ENCODE measurements at places on chromosomes 1 and 21.

GRCh38 chr1:41447995-41448770, 36.3 kb downstream of the EDN2 start:
- DNase-seq, result no peak

DNA sequence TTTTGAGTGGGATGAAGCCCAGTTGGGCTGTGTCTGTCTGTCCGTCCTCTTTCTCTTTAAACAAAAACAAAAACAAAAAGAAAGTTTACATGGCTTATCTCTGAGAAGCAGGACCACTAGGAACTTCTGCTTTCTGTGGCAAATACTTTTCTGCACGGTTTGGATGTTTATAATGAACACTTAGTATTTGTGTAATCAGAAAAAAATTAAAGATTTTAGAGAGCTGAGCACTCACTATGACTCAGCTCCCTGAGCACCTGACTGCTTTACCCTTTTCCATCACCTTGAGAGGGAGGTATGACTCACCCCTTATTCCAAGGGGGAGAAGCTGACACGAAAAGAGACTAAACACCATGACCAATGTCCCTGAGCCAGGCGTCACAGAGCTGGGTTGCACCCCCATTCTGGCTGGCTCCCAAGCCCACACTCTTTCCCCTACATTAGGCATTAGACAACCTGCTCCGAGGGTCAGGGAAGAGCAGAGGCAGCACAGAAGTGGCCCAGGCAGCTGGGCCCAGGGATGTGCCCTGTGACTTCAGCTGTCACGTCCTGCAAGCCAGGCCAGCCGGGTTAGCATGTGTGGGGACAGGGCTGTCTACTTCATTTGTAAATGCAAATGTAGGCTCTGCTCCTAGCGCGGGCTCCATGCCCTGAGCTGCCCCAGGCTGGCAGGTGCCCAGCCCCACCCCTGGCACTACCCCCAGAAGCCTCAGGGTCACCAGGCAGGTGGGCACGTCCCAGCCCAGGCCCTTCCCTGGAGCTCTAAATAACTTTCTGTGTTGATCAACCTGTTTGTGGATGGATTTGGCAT, 30.4 kb downstream of the RAP1GAP start:
- no peak for DNase-seq

DNA sequence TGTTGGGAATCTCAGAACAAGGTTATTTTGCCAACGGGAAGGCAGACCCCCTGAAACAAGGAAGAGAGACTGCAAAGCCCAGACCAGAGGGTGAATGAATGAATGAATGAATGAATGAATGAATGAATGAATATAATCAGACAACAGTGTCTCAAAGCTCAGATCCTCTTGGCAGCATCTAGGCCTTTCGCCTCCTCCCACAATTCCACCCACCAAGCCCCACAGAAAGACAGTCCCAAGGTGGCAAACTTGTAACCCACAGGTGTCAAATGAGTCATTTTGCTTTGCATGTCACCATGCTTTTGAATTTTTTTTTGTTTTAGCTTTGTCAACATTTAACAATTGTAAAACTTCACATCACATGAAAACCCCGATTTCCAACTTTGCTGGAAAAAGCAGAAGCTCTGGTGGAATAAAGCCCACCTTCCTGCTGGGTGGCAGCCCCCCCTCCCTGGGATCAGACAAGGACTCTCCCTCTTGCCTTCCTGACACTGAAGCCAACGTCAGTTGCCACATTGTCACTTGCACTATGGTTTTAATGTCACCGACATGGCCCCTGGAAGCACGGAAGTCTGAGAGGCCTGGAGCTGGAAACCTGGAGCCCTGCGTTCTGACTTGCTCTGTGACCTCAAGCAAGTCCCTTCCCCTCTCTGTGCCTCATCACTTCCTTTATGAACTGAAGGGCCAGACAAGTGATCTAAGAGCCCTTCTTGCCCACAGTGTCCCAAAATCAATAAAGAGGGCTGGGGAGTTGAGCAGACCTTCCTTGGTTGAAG, 134.6 kb upstream of the RUNX3 start:
- peak; percentile 12 for DNase-seq

GRCh38 chr1:116743535-116743934, 10.7 kb upstream of the CD2 start:
- DNase-seq, result no peak

DNA sequence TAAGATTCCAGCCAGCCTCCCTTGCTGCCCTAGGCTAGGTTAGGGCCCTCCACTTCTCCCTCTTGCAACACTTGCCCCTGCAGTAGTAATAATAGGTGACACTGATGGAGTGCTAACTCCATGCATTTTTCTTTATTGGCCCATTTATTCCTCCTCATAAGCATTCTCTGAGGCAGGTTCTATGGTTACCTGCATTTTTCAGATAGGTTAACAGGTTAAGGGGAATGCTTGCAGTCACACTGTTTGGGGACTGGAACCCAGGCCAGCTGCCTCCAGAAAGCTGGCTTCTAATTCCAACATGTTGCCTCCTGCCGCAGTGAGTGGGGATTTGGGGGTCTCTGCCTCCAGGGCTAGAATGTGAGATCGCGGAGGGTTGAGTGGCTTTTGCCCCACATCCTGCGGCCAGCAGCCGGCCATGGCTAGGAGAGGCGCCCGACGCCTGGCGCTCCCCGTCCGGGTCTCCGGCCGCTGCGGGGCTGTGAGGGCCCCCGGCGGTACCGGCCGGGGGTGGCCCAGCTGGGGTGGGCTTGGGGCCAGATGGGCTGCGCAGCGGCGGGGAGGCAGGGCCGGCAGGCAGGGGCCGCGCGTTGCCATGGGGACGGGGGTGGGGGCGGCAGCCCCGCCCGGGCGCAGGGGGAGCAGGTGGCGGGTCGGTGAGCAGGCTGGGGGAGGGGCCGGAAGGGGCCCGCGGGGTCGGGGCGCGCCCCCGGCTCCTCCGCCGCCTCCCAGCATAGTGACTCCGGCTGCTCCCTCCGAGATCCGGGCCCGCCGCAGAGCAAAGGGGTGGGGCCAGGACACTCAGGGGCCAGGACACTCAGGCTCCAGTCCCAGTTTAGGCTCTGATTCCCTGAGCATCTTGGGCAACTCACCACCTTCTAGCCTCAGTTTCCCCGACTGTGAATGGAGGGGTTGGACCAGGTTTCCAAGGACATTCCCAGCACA, 68.4 kb upstream of the SSBP3 start:
- no peak for DNase-seq

- DNase-seq, result no peak
Measured at GRCh38 chr1:246018146-246018545, 488.9 kb downstream of the SMYD3 start.

DNA sequence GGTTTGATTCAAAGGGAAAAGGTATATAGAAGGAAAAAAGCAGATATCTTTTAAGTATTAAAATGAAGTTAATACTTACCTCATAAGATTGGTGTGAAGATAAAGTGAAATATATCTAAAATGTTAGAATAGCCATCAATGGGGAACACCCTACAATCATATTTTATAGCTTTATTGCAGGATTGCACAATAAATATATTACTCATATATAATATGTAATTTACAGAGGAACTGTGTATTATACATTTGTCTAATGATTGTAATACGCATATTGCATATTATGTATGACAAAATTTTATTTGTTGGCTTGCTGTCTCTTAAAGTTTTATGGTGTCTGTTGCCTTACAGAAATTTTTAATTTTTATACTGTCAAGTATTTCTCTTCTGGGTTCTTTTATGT, 47.8 kb downstream of the UCHL5 start:
- no peak for DNase-seq

DNA sequence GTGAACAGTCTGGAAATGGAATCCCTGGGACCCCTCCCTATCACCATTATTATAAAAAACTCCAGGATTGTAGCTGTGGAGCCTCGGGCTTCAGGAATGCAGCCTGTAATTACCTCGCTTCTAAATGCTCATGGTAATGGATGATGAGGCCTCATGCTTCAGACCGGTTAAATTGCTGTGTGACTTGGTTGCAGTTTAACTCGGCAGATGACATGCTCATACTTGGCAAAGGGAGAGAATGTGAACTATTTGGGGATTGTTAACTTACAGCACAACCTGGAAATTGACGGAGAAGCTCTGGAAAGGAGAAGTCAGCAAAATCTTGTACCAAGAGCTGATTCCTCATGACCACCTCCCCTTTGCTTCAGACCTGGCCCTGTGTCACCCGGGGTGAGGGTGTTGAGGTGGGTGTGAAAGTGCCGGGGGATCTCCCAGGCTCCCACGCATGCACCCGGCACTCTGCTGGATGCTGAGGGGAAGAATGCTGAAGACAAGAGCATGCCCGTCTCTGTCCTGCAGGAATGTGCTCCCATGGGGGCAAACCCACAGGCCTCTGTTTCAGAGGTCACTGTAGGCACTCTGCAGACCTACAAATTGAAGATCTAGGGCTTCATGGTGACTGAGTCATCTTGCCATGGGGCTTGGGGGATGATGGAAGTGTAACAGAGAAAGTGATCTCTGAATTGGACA, 364.8 kb downstream of the RPS6KC1 start:
- no peak for DNase-seq

DNA sequence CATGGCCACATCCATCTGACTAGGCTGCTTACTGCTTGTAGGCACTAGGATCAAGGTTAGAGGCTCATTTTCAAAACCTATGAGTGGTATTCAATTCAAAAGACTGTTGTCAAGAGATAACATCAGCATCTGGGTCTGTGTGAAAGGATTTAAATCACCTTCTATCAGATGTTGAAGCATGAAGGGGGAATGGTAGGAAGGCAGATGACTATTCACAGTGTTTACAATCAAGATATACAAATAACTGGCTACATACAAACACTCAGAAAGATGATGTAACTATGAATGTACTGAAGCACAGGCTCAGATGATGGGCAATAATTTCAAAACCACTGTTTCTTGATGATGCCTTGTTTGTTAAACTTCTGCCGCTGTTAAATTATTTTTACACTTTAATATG, 249.2 kb downstream of the SLC45A1 start:
- no peak for DNase-seq

- DNase-seq, result no peak
Measured at GRCh38 chr1:22944346-22945055, 28.2 kb downstream of the LACTBL1 start.

- no peak for DNase-seq
Measured at GRCh38 chr1:34262921-34263320, 86.2 kb downstream of the C1orf94 start.

DNA sequence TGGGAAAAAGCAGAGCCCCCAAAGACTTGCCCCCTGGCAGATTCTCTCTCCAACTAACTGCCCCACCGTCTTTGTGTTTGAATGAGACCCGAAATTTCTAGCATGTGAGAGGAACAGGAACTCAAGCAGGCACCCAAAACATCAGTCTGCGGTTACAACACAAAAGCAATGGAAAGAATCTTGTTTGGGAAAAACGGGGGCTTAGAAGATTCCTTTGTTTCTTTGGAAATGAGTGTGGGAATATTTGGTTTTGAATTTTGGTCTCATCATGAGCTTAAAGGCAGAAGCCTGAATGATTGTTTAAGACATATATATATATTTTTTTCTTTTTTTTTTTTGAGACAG, 188.9 kb upstream of the TMEM51 start:
- no peak for DNase-seq

- DNase-seq, result no peak
Measured at GRCh38 chr1:98333406-98333805, 328.1 kb upstream of the SNX7 start.

DNA sequence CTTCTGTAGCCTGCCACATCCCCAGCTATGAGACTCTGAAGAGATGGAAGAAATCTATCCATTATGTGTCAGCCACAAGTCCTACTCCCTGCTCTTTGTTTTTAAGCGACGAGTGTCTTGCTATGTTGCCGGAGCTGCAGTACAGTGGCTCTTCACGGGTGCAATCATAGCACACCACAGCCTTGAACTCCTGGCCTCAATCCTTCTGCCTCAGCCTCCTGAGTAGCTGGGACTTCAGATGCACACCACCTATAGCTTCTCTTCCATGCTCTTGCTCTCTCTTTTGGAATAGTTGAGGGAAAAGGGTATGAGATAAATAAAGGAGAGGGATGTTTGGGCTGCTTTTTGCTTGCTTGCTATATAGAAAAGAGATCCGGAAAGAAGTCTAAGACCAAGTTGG, 1.6 kb downstream of the TUFT1 start:
- no peak for DNase-seq

GRCh38 chr1:66335859-66336640, 197.9 kb upstream of the SGIP1 start:
- peak; percentile 46 for DNase-seq

DNA sequence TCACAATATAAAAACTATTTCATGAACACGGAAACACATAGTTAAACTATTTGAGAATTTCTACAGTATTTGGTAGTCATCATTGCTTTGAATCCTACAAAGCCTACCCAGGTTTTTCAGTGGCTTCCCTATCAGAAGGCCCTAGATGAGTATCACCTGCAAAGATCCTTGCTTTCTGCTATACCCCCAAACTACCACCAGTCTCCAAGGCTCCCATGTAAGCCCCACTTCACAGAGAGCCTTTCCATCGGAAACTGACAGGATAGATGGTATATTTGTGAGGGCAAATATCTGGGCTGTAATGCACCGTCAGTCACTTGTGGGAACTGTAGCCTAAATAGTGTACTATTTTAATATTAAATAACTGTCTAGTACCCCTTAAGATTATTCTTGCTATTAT, 674.3 kb downstream of the BRINP3 start:
- DNase-seq, result no peak

DNA sequence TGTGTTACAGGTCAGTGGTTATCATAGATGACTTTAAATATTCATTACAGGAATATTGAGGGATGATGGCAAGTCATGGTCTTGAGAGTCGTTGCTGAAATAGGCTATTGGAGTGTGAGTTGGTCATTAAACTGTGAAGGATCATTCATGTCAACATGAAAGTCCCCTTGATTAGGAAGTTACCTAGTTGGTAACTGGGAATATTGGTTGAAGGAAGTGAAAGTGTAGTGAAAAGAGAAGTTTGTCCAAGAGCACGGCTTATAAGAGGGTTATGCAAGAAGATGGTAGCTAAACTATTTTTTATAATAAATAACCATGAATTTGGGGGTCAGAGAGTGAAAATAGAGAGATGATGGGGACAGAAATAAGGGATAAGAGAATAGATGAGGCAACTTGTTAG, 16.9 kb downstream of the CRB1 start:
- DNase-seq, result no peak

- no peak for DNase-seq
Measured at GRCh38 chr1:23804183-23804835, 3.8 kb upstream of the GALE start.

GRCh38 chr1:76210160-76210559, 135.6 kb downstream of the ST6GALNAC3 start:
- no peak for DNase-seq

GRCh38 chr1:164792410-164793004, 233.5 kb downstream of the PBX1 start:
- DNase-seq, result no peak

DNA sequence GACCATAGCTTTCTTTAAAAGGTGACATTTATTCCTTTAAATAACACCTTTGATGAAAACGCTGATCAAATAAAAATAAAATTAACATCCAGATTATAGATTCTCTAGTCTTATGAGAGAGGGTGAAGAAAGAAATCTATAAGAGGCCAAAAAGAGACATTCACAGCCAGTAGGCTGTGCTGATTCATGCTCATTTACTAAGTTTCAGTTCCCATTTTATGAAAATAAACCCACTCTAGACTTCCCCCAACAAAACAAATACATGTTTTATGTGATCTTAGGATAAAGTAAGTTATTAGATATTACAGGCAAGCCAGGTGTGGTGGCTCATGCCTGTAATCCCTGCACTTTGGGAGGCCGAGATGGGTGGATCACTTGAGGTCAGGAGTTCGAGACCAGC, 21.1 kb downstream of the ESRRG start:
- no peak for DNase-seq

GRCh38 chr1:196515904-196516303, 92.3 kb downstream of the KCNT2 start:
- no peak for DNase-seq
